ENCODE measurements at places on chromosomes 2 and 18. TPM values are rescaled to one million over a fixed set of nuclear protein-coding genes. Genes with fewer than 3 reads are reported as not detected.
A peak's percentile ranks its signal among the peaks of the same experiment; 100 is the strongest.

SNED1 gene
- 2.9 TPM for total RNA-seq

POTEC gene
- not detected for total RNA-seq

PPM1G gene
- 70.2 TPM for total RNA-seq

GRCh38 chr2:101146535-101146934 lies 4.6 kb downstream of the TBC1D8 start:
- no peak for DNase-seq

GRCh38 chr2:237878321-237879057 lies 19.1 kb downstream of the RAMP1 start:
- DNase-seq = peak; percentile 45

REV1 gene
- total RNA-seq = 43.9 TPM

- no peak for DNase-seq
These were observed 4.4 kb downstream of the RAMP1 start for GRCh38 chr2:237863689-237864443.

DNA sequence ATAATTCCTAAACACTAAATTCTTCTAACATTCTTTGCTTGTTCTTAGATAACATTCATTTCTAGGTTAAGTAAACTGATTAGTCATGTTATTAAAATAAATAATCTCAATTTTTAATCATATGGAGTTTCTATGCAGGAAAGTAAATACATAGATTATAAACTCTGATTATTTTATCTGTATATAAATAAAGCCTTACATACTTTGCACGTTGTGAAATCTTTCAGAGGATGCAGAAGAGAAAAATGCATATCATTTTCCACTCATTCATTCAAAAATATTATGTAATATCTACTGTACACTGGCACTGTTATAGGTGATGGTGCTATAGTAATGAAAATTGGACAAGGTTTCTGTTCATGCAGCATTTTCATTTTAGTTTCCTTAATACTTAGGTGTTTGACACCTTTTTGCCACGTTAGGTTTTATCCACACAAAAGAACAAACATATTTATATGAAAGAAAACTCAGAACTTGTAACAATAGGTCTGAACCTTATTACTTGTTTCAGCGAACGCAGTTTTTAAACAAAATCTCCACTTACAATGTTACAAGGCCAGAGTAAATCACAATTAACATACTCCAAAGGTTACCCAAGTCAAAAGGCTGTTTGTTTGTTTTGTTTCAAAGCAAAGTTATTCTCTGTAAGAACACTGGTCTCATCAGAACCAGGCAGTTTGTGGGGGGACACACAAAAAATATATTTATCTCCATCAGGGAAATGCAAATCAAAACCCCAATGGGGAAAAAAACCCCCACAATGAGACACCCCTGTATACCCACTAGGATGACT lies 27.4 kb downstream of the ADAM17 start:
- DNase-seq = no peak
